ENCODE measurements at places on chromosomes 3 and 15.

- peak; percentile 77 for DNase-seq
Measured at GRCh38 chr15:49370782-49371181, 52.3 kb upstream of the FGF7 start.

- DNase-seq: peak; percentile 4
Measured at GRCh38 chr15:60835974-60836373, 357.0 kb upstream of the ICE2 start.

GRCh38 chr3:81497572-81498251 is 263.7 kb downstream of the GBE1 start:
- DNase-seq: no peak

- DNase-seq: no peak
Measured at GRCh38 chr3:3801494-3801841, 2.2 kb downstream of the LRRN1 start.

All from choroid plexus epithelial cell (primary cell).